ENCODE measurements at places on chromosomes 13 and 19. TPM values are rescaled to one million over a fixed set of nuclear protein-coding genes. Genes with fewer than 3 reads are reported as not detected.

DNA sequence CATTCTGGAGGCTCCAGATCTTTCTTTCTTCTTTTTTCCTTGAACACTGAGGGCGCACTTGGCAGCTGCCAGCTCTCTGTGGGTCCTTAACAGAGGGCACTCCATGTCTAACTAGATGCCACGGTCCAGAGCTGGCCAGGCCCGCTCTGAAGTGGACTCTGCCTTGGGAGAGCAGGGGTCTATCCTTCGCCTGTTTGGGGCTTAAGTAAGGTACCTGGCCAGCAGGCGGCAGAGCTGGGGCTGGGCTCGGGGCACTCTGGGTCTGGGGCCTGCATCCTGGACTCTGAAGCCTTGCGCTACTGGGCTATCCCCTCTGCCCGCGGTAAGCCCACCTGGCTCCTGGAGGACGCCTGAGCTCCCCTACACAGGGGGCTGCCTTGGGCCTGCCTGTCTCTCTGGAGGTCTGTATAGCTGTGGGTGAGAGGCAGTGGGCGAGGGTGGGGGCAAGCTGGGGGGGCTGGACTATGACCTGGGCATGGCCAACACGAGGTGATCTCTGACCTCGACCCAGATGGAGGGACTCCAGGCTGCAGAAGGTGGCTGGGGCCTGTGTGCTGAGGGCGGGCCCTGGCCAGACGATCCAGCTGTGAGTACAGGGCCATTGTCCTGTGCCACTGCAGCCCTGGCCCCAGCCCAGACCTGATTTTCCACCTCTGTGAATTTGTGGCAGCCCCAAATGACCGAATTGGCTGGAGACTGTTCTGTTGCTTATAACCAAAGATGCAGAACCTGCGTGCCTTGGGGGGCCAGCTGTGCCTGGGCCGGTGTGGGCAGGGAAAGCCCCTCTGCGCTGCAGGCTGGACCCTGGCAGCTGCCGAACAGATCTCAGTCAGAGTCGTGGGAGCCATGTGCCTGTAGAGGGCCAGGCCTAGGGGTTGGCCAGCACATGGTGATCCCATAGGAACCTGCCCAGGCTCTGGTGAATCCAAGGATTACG lies 26.5 kb downstream of the CEBPG start:
- no peak for ATAC-seq

The ZNF90 gene
- 2.4 TPM for total RNA-seq

The FBXO46 gene
- total RNA-seq: 13.0 TPM

GRCh38 chr19:29843180-29844051 lies 31.6 kb downstream of the CCNE1 start:
- peak; percentile 6 for ATAC-seq

DNA sequence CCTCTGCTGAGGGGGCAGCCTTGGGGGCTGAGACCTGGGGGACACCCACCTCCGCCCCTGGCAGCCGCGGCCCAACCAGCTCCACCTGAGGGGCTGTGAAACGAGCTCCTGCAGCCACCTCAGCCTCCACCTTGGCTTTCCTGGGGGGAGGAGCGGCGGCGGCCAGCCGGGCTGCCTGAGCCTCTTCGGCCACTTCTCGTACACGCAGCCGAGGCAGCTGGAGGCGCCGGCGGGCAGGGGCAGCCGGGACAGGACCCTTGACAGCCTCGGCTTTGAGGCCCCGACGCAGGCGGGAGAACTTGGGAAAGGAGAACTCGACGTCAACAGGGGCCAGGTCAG lies 7.6 kb upstream of the HIPK4 start:
- no peak for ATAC-seq

GRCh38 chr13:20446405-20446804 lies 79.3 kb downstream of the CRYL1 start:
- no peak for ATAC-seq

DNA sequence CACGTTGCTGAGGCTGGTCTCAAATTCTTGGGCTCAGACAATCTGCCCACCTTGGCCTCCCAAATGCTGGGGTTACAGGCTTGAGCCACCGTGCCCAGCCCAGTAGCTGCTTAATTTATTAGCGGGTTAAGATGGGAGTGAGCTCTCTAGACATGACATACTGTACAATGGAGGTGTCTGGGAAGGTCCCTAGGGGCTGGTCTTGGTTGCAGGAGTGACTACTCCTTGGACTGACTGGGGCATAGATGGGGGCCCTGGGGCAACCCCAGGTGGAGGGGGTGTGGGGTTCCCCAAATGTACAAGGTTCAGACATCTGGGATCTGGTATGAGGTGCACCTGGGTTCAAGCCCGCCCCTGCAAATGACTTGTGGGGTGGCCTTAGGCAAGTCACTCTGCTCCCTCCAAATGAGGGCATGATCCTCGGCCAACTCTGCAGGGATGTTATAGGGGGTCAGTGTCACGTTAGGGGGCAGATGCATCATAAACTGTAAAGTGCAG lies 12.8 kb downstream of the CIB3 start:
- no peak for ATAC-seq

GRCh38 chr13:95703576-95703975 lies 26.6 kb downstream of the DNAJC3 start:
- ATAC-seq: no peak

The VSIG10L gene
- 2.1 TPM for total RNA-seq

The AP2S1 gene
- total RNA-seq: 118 TPM

The KIR2DL1 gene
- total RNA-seq: not detected

The NPAS1 gene
- 3.4 TPM for total RNA-seq

- peak; percentile 58 for ATAC-seq
Observed at GRCh38 chr13:22979952-22980351, 200.8 kb upstream of the SGCG start.

All from motor neuron (in vitro differentiated cells).